ENCODE measurements at places on chromosomes 11 and 22. TPM values are rescaled to one million over a fixed set of nuclear protein-coding genes. Genes with fewer than 3 reads are reported as not detected.
A peak's percentile ranks its signal among the peaks of the same experiment; 100 is the strongest.

PHETA2 gene
- total RNA-seq = 5.5 TPM

ELMOD1 gene
- 0.71 TPM for total RNA-seq

CATSPER1 gene
- not detected for total RNA-seq

SOX6 gene
- total RNA-seq = 15.2 TPM

CEP126 gene
- 1.5 TPM for total RNA-seq

CYTH4 gene
- total RNA-seq = 19.5 TPM

MICALL1 gene
- 17.8 TPM for total RNA-seq

- H3K4me1 ChIP-seq = no peaks in the 10 kb centered on the region
- H3K27ac ChIP-seq = no peak overlapping the region
- no peak for DNase-seq
- no peak overlapping the region for H3K4me3 ChIP-seq
- H3K27me3 ChIP-seq = no peaks in the 10 kb centered on the region
- H3K36me3 ChIP-seq = no peaks in the 10 kb centered on the region
Measured at GRCh38 chr11:42768576-42768975, 543.2 kb upstream of the API5 start.

DNA sequence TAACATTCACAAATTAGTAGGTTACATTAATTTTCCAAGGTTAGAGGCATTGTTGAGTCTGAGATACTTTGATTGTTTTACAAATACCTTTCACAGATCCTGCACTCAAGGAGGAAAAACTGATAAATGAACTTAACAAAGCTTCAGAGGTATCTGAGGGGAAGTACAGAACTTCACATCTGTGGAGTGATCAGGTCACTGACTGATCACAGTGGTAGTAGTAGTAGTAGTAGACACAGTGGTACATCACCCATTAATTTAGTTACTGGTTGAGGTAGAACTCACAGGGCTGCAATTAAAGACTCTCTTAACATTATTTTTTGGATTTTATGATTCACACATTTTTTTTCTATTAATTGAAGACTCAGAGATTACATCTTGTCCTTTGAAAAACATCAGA is 56.7 kb downstream of the DCUN1D5 start:
- H3K4me1 ChIP-seq = peaks cover 3% of the 10 kb centered on the region
- no peak overlapping the region for H3K4me3 ChIP-seq
- DNase-seq = no peak
- no peaks in the 10 kb centered on the region for H3K27me3 ChIP-seq
- H3K27ac ChIP-seq = no peak overlapping the region

DNA sequence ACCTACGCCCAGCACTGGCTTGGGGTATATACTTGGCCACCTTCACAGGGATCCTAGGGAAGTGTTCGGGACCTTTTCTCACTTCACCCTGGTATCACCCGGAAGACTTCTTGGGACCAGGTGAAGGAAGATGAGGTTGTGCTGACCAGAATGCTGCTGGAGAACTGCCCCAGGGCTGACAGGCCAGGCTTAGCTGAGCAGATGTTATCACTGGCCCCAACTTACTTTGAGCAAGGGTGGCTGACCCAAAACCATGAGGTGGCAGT is 4.5 kb downstream of the FTH1 start:
- H3K36me3 ChIP-seq = peaks cover 33% of the 10 kb centered on the region
- H3K27me3 ChIP-seq = no peaks in the 10 kb centered on the region
- peaks cover 51% of the 10 kb centered on the region for H3K4me1 ChIP-seq
- no peak for DNase-seq

- H3K27me3 ChIP-seq = no peaks in the 10 kb centered on the region
- H3K27ac ChIP-seq = no peak overlapping the region
- DNase-seq = no peak
- no peak overlapping the region for H3K4me3 ChIP-seq
- peaks cover 33% of the 10 kb centered on the region for H3K36me3 ChIP-seq
Measured at GRCh38 chr11:9580894-9581293, 7.4 kb downstream of the WEE1 start.

GRCh38 chr22:48091656-48092223 is 1329.3 kb downstream of the TBC1D22A start:
- no peaks in the 10 kb centered on the region for H3K36me3 ChIP-seq
- no peaks in the 10 kb centered on the region for H3K27me3 ChIP-seq
- no peak overlapping the region for H3K4me3 ChIP-seq
- peaks cover 4% of the 10 kb centered on the region for H3K4me1 ChIP-seq

- no peak overlapping the region for H3K27ac ChIP-seq
- H3K27me3 ChIP-seq = no peaks in the 10 kb centered on the region
- no peak for DNase-seq
- H3K36me3 ChIP-seq = peaks cover 77% of the 10 kb centered on the region
Measured at GRCh38 chr11:65967329-65967934, 5.9 kb downstream of the SART1 start.

DNA sequence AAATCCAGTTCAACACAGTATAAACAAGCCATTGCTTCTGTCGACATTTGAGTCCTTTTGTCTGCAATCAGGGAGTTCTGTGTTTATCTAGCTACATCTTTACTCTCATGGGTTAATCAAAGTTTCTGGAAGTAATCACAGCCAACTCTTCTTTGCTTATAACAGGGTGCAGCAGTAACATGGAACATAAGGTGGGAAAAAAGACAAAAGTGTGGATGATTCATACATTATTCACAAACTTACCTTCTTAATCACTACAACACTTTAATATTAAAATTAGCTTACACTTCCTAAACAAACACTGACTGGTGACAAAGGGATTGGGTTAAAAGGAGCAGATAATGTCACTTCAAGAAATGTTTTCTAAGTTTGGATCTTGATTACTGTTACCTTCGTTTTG is 44.7 kb downstream of the SNX19 start:
- DNase-seq = no peak
- H3K27ac ChIP-seq = no peak overlapping the region
- no peaks in the 10 kb centered on the region for H3K27me3 ChIP-seq

DNA sequence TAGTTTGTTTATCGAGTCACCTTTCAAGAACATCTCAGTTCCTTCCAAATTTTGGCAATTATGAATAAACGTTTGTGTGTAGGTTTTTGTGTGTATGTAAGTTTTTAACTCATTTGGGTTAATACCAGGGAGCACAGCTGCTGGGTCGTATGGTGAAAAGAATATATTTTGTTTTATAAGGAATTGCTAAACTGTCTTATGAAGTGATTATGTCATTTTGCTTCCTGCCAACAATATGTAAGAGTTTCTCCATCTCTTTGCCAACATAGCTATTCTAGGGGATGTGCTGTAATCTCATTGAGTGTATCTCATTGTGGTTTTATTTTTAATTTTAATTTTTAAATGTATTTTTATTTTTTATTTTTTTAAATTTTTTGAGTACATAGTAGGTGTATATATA is 27.3 kb downstream of the BCL2L13 start:
- DNase-seq = no peak
- no peaks in the 10 kb centered on the region for H3K36me3 ChIP-seq
- H3K4me1 ChIP-seq = peaks cover 11% of the 10 kb centered on the region
- H3K27me3 ChIP-seq = no peaks in the 10 kb centered on the region
- H3K27ac ChIP-seq = no peak overlapping the region

DNA sequence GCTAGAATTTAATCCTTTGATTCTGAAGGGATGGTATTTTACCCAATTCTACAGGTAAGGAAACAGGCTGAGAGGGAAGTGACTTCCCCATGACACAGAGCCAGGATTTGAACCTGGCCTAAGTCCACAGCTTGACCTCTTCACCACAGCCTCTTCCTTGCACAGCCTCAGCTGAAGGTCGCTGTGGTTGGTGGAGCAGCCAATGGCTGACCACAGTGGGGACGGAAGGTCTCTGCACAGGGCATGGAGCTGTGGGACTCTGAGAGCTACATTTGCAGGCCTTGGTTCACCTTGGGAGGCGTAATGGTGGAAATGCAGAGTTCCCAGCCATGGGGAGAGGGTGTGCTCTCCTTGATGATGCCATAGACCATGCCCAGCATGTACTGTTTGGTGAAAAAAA is 295.0 kb downstream of the DDX10 start:
- no peaks in the 10 kb centered on the region for H3K36me3 ChIP-seq
- no peak for DNase-seq

DNA sequence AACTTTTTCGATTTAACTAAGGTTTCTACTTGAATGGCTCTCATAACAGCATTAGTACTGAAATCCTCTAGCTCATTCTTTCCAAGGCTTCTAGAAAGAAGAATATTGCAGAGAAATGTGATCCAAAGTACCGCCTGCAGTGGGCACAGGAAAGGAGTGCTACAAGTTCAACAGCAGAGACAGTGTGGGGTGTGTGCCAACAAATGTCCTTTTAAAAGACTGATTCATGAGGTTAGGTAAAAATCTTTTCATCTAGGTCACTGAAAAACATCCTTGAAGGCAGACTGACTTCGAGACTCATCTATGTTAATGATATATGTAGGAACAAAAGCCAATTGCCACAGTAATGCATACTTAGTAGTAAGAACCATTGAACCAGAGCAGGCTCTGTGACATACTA is 349.1 kb upstream of the PITPNB start:
- no peak overlapping the region for H3K4me3 ChIP-seq
- DNase-seq = no peak
- no peaks in the 10 kb centered on the region for H3K27me3 ChIP-seq
- no peaks in the 10 kb centered on the region for H3K36me3 ChIP-seq
- H3K27ac ChIP-seq = no peak overlapping the region

- H3K27me3 ChIP-seq = no peaks in the 10 kb centered on the region
- no peaks in the 10 kb centered on the region for H3K4me1 ChIP-seq
- DNase-seq = no peak
- no peaks in the 10 kb centered on the region for H3K36me3 ChIP-seq
- H3K27ac ChIP-seq = no peak overlapping the region
- H3K4me3 ChIP-seq = no peak overlapping the region
Measured at GRCh38 chr11:88535916-88536547, 198.5 kb upstream of the CTSC start.

DNA sequence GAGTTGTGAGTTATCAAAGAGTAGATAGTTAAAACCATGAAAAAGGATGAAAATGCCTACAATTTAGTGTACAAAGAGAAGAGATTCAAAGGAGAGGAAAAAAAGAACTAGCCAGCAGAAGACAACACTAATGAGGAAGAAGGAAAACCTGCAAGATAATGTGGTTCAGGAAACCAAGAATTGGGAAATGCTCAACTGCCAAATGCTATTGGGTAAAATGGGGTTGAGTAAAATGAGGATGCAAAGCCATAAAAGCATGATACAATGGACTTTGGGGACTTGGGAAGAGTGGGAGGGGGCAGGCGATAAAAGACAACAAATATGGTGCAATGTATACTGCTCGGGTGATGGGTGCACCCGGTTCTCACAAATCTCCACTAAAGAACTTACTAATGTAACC is 7.6 kb upstream of the OR52K2 start:
- DNase-seq = no peak
- H3K4me3 ChIP-seq = no peak overlapping the region
- H3K27me3 ChIP-seq = no peaks in the 10 kb centered on the region
- H3K4me1 ChIP-seq = no peaks in the 10 kb centered on the region
- H3K27ac ChIP-seq = no peak overlapping the region

- peaks cover 3% of the 10 kb centered on the region for H3K27me3 ChIP-seq
- H3K36me3 ChIP-seq = no peaks in the 10 kb centered on the region
- DNase-seq = no peak
- H3K4me3 ChIP-seq = peak overlapping the region; percentile 12
Measured at GRCh38 chr11:71153005-71153390, 99.4 kb downstream of the SHANK2 start.

GRCh38 chr11:100932474-100933100 is 197.0 kb downstream of the PGR start:
- H3K27me3 ChIP-seq = no peaks in the 10 kb centered on the region
- no peak overlapping the region for H3K27ac ChIP-seq
- no peaks in the 10 kb centered on the region for H3K4me1 ChIP-seq
- no peak for DNase-seq
- no peak overlapping the region for H3K4me3 ChIP-seq
- H3K36me3 ChIP-seq = peaks cover 9% of the 10 kb centered on the region

DNA sequence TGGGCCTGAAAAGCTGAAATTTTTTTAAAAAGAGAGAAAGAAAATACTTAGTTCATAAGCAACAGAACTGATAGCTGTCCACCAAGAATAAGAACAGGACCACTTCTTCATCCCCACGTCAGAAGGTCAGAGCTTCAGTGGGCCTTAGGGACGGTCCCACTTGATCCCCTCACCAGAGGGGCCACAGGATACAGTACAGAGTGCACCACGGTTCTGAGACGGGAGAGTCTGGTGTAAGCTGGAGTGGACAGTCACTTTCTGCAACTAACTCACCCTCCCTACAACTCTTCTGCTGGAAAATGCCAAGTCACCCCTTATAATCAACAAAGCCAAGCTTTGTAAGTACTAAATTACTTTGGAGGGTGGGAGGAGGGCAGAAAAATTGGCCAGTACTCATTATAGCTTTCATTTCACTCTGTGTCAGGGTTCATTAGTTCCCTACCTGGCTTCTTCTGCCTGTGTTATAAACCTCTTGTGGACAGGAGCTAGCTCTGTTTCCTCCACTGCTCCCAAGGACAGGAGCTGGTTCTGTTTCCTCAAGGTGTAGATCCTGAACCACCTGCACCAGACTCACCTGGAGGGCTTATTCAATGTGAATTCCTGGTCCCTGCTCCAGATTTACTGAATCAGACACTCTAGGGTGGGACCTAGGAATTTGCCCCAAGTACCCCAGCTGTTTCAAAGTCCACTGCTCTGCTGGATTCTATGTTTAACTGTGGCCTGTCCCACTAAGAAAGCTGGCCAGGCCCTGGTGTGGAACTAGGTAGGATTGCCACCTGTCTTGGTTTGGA is 39.6 kb downstream of the SCGB1A1 start:
- H3K4me3 ChIP-seq = no peak overlapping the region
- H3K27ac ChIP-seq = no peak overlapping the region
- DNase-seq = no peak

- H3K4me3 ChIP-seq = no peak overlapping the region
- no peaks in the 10 kb centered on the region for H3K27me3 ChIP-seq
- no peaks in the 10 kb centered on the region for H3K36me3 ChIP-seq
- H3K27ac ChIP-seq = no peak overlapping the region
Measured at GRCh38 chr11:86802601-86803051, 2.3 kb downstream of the PRSS23 start.

DNA sequence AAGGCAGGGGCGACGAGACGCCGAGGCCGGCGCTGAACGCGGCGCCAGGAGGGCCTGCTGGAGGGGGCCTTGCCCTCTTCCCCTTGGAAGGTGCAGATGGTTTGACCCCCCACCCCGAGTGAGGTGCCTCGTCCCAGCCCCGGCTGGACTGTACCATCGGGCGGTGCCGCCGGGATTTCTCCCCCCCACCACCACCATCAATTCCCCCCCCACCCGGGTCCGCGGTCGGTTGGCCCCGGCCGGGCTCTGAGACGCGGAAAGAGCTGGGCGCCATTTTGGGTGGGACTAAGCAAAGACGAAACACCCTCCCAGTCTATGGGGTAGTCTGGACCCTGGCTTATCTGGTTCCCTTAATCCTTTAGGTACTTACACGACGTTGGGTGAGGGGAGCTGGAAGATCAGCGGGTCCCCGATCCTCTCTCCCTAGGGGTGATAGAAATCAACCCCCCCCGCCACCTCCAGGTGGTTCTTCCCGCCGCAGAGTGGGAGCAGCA is at the start of gene PRDM10:
Gene PRDM10, minus strand, starts transcription at position 484 of the 494 bp plus-strand sequence. CDS start 41,871 bp downstream, outside the sequence.
- no peaks in the 10 kb centered on the region for H3K27me3 ChIP-seq
- H3K4me3 ChIP-seq = peak within 1 kb of the TSS; percentile 91
- H3K27ac ChIP-seq = peak within 1 kb of the TSS; percentile 98
- no peaks in the 10 kb centered on the region for H3K36me3 ChIP-seq

GRCh38 chr22:33328789-33329296 is 270.7 kb upstream of the SYN3 start:
- no peak for DNase-seq
- no peaks in the 10 kb centered on the region for H3K36me3 ChIP-seq
- no peaks in the 10 kb centered on the region for H3K27me3 ChIP-seq
- H3K4me1 ChIP-seq = peaks cover 12% of the 10 kb centered on the region
- H3K4me3 ChIP-seq = no peak overlapping the region

GRCh38 chr22:22702237-22703202 is 58.1 kb downstream of the GGTLC2 start:
- no peaks in the 10 kb centered on the region for H3K27me3 ChIP-seq
- no peaks in the 10 kb centered on the region for H3K36me3 ChIP-seq
- DNase-seq = no peak
- no peaks in the 10 kb centered on the region for H3K4me1 ChIP-seq

All from heart left ventricle (tissue), 16 donors.